ENCODE measurements at places on chromosomes 5 and 9.

DNA sequence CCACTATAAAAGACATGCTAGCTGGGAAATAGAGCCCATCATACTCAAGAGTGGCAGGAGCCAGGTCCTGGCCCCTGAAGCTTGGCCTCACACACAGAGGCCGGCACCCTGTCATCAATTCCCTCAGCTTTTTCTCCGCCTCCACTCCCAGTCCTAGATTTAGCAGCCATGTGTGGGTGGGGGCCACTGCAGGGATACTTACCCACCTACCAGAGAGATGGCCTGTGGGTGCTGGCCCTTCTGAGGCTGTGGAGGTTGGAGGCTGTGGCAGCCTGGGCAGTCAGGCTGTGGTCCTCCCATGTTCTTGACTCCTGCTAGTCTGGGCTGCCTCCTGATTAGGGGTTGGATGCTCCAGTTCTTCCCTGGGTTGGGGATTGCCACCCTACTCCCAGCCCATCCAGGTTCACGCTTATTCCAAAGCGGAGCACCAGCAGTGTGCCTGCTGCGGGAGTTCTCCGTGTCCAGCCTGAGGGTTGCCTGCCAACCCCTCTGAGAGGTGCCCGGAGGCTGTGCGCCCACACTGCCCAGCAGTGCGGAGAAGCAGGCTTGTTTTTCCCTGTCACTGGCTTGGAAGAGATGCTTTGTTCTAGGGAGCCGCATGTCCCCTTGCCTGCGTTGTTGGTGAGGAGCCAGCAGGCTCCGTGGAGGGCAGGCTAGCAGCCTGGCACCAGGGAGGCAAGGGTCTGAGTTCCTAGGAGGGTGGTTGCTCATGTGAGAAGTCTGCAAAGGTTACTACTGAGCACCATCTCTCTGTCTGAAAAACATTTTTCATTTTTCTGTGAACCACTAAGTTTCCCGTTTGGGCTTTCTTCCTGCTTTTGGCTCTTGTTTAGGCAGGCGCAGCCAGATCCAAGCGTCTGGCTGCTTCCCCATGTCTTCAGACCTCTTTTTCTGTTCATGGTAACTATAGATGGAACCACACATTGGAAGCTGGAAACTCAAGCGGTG, 7.5 kb downstream of the SLC22A5 start:
- no peak for DNase-seq

DNA sequence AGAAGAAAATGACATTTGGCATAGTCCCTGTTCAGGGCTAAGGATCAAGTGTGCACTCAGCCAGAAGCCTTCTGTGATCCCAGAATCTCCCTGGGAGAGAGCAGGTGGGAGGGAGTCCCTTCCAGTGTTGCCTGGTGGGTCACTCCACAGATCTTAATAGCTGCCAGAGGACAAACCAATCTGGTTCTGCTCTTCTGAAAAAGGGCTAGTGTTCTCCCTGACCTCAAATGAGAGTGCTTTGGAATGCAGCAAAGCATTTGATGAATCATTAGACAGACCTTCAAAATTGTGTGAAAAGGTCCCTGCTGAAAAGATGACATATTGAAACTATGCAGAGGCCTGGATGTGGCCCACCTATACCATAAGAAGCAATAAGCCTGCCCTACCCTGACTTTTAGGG, 339.7 kb downstream of the TMEM232 start:
- no peak for DNase-seq

DNA sequence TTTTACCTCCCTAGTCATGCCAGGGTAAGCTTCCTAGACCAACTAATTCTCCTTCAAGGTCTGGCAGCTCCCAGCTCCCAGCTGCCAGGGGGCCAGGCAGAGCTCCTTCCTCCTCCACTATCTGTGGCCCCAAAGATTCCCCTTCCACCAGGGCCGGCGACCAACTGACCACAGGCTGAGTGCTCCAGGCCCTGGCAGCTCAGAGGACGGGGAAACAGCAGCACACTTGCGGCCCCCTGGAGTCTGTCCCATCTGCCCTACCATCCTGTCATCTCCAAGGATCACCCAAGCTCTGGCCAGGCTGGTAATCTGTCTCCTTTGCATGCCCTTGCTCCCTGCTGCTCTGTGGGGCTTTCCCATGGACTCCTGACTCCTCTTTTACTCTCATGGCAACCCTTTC, 31.2 kb upstream of the BASP1 start:
- no peak for DNase-seq

DNA sequence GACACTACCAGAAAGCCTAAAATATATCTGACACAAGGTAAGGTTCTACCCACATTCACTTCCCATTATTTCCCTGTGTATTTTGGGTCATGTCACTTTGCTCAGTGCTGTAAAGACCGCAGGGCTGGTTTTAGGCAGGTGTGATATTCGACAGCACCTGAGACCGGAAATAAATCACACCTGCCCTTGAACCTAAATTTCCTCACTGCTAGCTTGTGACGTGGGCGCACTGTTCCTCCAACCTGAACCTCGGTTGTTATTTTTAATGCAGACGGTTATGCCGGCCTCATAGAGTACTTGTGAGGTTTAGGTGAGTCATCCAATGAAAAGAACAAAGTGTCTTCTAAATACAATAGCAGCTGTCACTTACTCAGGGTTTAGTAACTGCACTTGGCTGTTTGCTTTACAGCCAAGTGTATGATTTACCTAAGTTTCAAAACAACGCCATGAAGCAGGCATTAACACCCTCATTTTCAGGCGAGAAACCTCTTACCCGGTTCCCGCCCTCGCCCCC, 20.7 kb upstream of the ZNF782 start:
- no peak for DNase-seq

- no peak for DNase-seq
Observed at GRCh38 chr5:135835766-135836165, 1.3 kb downstream of the SLC25A48 start.

DNA sequence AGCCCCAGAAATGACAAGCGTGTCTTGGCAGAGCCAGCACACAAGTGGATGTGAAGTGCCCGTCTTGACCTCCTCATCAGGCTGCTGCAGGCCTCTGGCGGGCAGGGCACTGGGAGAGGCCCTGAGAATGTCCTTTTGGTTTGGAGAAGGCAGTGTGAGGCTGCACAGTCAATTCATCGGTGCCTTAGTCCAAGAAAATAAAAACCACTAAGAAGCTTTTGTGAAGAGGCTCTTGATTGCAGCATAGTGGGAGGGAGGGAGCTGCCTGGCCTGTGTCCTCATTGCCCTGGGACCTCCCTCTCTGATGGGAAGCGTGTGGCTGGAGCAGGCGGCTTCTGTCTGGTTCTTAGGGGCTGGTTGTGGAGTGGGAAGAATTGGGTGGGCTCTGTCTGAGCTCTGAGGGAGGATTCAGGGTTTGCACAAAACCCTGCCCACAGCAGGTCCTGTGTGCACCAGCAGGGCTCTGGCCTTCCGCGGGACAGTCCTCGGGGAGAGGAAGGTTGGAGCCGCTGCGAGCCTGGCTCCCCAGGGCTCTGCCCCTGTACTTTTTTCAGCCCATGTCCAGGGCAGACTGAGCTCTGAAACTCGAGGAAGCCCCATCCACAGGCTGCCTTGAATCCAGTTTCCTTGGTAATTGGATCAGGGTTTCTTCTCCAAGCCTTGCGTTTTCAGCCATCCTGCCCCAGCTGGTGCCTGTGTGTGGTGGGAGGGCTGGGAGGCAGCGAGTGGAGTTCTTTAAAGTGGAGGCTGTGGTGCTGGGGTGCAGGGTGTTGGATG, 1.1 kb downstream of the HRCT1 start:
- DNase-seq, result no peak

GRCh38 chr9:17846948-17847655, 268.2 kb downstream of the SH3GL2 start:
- no peak for DNase-seq

GRCh38 chr9:108609227-108609896, 246.4 kb downstream of the ACTL7B start:
- DNase-seq, result no peak

All from inflammatory macrophage (primary cell).